Fibroblast of upper back skin (primary cell): ENCODE measurements at places on chromosomes 4 and X.

- DNase-seq = peak; percentile 47
Measured at GRCh38 chr4:28890949-28891775, 1829.0 kb upstream of the PCDH7 start.

- DNase-seq = no peak
Measured at GRCh38 chr4:8218371-8219031, 19.4 kb downstream of the SH3TC1 start.

- DNase-seq = no peak
Measured at GRCh38 chrX:15755091-15755490, 17.0 kb downstream of the CA5B start.

- DNase-seq = no peak
Measured at GRCh38 chr4:3307060-3307459, 14.2 kb downstream of the RGS12 start.

- peak; percentile 84 for DNase-seq
Measured at GRCh38 chr4:59612235-59612634, 1587.9 kb upstream of the ADGRL3 start.

DNA sequence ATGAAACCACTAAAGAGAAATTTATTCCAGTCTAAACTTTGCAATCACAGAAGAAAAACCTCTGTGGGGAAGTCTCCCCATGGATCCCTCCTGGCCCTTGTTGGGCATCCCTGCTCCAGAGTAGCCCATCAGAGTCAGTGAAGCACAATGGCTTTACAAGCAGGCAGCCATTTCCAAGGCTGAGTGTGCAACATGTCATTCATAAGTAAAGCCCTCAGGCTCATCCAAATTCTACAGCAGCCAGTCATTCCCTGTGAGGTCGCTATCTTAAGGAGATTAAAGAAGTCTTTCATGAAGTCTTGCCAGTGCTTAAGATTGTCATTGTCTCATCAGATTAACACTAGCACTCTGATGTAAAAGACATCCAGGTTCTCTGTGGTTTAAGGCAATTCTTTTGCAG, 17.0 kb upstream of the MAPK10 start:
- DNase-seq = no peak

DNA sequence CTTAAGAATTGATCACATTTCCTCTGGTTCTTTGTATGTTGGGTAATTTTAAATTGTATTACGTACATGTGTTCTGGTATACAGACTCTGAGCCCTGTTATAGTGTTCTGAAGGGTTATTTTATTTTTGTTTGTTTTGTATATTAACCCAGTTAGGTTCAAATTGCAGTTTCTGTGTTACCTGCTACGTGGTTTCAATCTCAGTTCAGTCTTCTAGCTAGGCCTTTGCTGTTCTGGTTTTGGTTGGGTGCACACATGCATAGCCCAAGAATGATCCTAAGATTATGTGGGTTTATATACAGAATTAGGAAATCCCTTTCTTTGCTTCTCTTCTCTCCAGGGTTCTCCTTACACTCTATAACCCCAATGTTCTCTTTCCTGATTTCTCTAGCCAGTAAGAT, 161.0 kb downstream of the PPP1R2C start:
- DNase-seq = no peak

DNA sequence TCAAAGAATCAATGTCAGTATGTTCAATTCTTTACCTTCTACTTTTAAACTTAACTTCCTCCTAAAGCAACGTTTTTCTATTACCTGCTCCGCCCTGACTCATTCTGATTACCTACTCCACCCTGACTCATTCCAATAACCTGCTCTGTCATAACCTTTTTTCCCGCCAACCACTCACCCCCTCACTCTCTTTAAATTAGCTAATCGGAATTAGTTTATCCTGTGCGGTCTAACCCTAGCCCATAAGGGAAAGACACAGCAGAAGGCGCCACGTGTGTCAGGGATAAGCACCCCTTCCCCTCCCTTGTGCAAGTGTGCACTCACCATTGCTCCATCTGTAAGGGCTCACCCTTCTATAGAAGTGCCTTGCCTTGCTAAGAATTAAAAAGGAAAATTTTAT, 64.4 kb downstream of the EIF4E start:
- DNase-seq = no peak

GRCh38 chr4:106494066-106494465, 125.5 kb upstream of the GIMD1 start:
- DNase-seq = peak; percentile 79

DNA sequence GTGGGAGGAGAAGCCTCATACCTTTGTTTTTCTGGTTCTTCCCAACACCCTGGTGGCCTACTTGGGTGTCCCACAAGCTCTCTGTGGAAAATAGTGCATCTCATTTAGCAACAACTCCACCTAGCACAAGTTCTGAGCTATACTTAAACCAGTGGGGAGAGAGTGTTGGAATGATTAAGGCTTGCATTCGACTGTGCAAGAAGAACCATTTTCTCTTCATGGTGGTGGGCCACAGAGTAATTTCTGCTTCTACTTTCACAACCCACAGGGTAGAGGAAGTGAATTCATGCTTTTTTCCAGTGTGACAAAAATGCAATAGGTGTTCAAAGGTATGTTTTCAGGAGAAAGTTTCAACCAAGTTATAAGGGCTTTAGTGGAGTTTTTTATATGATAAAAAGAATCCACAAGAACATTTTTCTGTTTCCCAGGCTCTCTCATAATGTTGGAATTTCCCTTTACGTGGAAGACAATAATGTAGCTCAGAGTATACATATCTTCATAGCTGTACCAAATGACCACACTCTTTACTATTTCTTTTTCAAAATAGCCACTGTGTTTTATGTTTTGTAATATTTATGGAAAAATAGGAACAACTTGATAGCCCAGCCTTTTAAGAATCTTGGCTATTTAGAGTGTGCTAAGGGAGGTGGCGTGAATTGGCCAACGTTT, 80.3 kb upstream of the HHIP start:
- peak; percentile 50 for DNase-seq

GRCh38 chr4:104500442-104500841, 5.7 kb upstream of the CXXC4 start:
- DNase-seq = no peak

GRCh38 chrX:129961180-129962083, 21.0 kb upstream of the BCORL1 start:
- no peak for DNase-seq

DNA sequence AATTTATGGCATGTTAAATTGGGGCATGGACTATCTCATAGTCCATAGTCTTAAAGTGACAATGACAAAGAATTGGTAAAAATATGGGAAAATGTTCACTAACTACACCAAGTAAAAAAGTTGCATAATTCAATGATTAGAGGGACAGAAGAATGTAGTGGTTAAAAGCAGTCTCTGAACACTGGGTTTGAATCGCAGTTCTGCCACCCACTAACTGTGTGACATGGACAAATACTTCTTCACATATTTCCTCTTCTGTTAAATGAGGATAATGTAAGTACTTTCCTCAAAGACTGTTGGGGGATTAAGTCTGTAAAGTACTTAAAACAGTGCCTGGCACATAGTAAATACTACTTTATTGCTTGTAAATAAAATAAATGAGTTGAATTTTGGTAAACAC, 15.3 kb downstream of the COQ2 start:
- DNase-seq = peak; percentile 10

DNA sequence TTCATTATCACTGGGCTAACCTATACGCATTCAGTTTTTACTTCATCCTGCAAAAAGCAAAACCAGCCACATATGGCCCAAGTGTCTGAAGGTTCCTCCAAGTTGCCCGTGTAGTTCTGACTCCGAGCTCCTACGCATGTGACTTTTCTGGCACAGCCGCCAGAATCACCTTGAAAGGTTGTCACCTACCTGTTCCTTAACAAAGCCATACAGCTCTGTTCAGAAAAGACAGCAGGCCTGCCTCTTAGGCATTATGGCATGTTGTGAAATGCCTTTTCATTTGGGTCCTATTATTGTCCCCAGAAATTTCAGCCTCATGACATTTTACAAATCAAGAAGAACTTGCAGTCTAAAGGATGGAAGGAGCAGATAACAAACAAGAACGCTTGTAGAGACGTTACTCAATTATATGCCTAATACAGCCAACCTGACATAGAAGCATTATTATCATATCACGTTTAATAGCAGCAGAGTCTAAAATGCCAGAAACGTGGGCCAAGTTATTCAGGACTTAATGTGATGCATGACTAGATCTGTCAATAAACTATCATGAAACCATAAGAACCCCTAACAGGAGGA, 118.5 kb downstream of the RBM47 start:
- DNase-seq = no peak

GRCh38 chr4:110075083-110075738, 123.2 kb downstream of the ELOVL6 start:
- no peak for DNase-seq

DNA sequence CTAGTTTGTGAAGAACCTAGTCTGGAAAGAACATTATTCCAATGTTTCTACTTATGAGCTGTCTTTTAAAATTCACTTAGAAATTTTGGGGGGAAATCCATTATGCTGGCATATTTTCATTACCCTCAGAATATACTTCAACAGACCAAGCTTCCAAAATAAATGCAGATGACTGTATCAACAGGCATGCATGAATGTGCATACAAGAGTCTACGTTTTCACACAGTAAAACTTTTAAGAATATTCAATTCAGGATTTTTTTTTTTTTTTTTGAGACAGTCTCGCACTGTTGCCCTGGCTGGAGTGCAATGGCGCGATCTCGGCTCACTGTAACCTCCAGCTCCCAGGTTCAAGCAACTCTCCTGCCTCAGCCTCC, 49.7 kb downstream of the ABCG2 start:
- peak; percentile 19 for DNase-seq

DNA sequence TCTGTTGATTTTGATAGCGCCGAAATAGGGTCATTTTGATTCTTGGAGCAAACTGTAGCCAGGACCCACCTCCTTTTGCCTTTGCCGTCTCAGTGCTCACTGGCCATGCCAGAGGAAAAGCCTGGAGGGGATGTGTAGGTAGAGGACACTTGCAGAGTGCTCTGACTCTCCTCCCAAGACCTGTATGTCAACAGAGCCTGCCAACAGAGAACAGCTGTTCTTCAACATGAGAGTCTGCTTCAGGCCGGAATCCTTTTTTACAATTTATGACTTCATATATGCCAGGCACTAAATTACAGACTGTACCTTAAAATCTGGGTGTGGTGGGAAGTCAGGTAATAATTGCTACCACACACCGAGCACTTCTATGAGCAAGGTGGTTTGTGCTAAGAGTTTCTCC, 94.2 kb downstream of the KDR start:
- DNase-seq = no peak

- DNase-seq = peak; percentile 63
Measured at GRCh38 chr4:139808808-139809756, 143.5 kb downstream of the MGST2 start.

- no peak for DNase-seq
Measured at GRCh38 chr4:88439161-88439760, 17.7 kb upstream of the HERC5 start.

- DNase-seq = no peak
Measured at GRCh38 chr4:123257591-123257990, 139.0 kb upstream of the SPRY1 start.

- no peak for DNase-seq
Measured at GRCh38 chr4:125677665-125678307, 363.0 kb downstream of the FAT4 start.

DNA sequence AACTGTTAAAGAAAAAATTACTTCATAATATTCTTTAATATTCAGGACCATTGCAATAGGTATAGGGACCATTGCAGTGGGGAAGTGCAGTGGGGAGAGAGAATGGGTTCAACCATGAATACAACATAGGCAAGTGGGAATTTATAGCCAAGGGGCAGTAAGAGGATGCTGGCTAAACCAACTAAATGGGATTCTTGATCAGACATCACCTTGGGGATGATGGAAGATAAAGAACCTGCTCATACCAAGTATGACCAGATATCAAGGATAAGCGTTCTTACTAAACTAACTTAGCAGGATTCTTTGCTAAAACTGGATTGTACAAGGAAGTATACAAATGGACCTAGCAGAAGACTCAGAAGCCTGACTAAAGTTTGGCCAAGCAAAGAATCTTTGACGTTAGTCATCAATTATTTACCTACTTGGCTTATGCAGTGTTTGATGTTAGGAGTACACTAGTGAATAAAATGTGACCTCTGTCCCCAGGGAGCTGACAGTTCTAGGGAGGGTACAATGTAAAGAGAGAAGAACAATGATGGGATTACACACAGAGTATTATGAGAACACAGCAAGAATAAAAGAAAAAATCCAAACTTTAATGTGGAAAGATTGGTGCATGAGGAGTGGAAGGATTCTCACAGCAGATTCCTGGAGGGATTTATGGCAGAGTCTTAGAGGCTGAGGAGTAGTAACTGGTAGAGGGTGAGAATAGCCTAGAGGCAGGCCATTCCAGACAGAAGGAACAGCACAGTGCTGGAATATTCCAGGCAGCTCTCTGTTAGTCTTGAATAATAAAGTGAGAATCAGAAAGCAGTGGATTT, 54.7 kb upstream of the MYOZ2 start:
- DNase-seq = no peak

- no peak for DNase-seq
Measured at GRCh38 chr4:172348426-172348825, 535.2 kb downstream of the GALNTL6 start.

DNA sequence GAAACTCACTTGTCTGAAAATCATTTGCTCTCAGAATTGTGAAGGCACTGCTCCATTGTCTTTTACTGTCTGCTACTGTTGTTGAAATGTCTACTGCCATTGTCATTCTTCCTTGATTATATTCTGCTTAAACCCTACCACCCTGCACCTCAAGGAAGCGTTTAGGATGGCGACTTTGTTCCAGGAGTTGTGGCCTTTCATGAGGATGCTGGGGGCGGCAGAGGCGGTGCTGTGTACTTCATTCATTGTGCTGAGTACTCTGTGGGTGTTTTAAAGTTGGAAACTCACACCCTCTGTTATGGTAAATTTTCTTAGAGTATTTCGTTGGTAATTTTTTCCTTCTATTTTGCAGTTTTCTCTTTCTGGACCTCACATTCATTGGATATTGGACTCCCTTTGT, 258.9 kb downstream of the TENM3 start:
- no peak for DNase-seq

- no peak for DNase-seq
Measured at GRCh38 chr4:112557676-112558411, 41.9 kb upstream of the NEUROG2 start.

- no peak for DNase-seq
Measured at GRCh38 chrX:154321594-154321993, 26.0 kb downstream of the TKTL1 start.

- peak; percentile 85 for DNase-seq
Measured at GRCh38 chr4:66489783-66490452, 819.6 kb upstream of the EPHA5 start.

DNA sequence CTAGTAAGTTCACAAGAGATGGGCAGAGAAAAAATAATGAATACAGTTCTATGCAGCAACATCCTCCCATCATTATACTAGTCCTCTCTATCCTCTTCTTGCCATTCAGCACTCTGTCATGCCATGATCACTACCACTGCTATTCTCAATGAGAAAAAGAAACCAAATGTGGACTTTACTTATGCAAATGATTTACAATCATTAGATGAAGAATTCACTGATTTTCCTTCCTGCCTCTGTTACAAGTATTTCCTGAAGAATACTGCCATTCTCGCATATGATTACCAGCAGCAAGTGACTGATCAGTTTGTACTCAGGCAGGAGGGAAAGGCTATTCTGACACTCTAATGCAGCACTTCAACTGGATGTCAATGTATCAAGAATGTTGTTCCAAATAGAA, 50.3 kb downstream of the WDFY3 start:
- no peak for DNase-seq
